Epithelial cell of esophagus (primary cell): ENCODE measurements at places on chromosomes 3 and 15.

DNA sequence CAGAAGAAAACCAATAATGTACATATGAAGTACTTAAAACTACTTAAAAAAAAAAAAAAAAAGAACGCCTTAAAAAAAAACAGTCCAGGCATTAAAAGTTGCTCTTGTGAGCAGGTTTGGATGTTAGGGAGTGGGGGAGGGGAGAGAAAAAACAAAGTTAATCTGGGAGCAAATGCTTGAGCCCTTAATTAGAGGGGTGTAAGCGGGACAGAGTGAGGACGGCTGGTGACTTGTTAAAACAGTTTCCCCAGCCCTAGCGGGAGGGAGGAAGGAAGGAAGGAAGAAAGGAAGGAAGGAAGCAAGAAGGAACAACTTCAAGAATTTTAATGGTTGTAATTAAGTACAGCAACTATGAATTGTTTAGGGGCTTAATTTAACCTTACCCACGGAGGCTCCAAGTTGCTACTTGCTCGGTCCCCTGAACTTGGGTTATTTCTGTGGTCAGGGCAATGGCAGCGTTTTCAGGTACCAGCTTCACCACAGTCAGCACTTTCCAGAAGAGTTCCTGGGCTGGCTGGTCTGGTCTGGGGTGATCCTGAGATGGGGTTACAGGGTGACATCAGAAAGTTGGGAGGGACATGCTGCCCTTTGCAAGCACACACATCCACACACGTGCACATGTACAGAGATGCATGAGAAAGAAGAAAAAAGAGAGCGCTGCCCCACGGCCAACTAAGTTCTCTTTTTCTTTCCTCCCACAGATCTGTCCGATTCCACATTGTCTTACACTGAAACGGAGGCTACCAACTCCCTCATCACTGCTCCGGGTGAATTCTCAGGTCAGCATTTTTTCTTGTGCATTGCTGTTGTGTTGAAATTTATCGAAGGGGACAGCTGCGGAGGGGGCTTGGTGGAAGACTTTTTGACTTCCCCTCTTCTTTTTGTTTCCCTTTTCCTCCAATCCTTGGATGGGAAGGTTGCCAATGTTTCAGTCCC is 14.0 kb downstream of the SMAD6 start:
- no peak for DNase-seq

DNA sequence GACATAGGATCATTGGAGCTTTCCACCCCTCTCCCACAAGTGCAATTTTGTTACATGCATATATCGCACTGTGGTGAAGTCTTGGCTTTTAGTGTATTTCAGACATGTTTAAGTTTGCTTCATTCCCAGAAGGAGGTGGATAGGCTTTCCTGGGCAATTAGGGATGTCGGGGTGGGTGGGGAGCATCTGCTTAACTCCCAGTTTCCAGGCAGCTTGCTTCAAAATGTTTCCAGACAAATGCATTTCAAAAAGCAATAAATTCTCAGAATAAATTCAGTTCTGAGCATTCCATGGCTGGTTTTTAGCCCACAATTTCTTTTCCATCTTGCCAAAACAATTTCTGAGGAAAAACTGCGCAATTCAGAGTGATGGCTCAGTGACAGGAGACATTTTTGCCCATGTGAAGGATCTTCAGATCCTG is 227.7 kb upstream of the ZPLD1 start:
- DNase-seq = no peak

GRCh38 chr3:179336345-179336929 is 11.1 kb upstream of the MFN1 start:
- DNase-seq = no peak

DNA sequence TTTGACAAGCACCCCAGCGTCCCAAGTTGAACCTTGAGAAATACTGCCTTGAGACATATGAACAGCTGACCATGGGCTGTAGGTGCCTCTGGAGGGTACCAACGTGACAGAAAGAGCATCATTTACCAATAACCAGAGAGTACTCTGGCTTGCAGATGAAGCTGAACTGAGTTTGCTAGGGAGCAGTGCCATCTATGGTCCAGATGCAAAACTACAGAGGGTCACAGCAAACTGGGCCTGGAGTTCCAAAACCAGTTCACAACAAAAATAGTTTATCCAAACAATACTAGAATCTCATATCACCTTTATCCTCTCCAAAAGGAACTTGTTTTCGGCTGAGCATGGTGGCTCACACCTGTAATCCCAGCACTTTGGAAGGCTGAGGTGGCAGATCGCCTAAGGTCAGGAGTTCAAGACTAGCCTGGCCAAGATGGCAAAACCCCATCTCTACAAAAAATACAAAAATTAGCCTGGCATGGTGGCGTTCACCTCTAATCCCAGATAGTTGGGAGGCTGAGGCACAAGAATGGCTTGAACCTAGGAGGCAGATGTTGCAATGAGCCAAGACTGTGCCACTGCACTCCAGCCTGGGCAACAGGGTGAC is 69.3 kb downstream of the CHAC1 start:
- peak; percentile 56 for DNase-seq

GRCh38 chr15:57503051-57503702 is 88.5 kb upstream of the MYZAP start:
- DNase-seq = no peak

DNA sequence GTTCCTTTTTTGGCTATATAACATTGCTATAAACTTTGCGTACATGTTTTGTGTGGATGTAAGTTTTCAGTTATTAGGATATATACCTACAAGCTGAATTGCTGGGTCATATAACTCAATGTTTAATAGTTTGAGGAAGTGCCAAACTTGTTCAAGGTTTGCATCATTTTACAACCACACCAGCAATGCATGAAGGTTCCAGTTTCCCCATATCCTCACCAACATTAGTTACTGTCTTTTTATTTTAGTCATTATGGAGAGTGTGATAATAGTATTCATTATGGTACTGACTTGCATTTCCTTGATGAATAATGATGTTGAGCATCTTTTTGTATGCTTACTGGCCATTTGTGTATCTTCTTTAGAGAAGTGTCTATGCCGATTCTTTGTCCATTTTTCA is 112.3 kb downstream of the NR1I2 start:
- no peak for DNase-seq
